Mammary epithelial cell (primary cell): ENCODE measurements at places on chromosomes 1 and 21. TPM values are rescaled to one million over a fixed set of nuclear protein-coding genes. Genes with fewer than 3 reads are reported as not detected.

The HIVEP3 gene
- total RNA-seq, result 4.6 and 7.9 TPM in 2 replicates

The CDC7 gene
- total RNA-seq, result 4.1 and 7.6 TPM in 2 replicates

The SYTL1 gene
- 63.3 TPM for total RNA-seq

The OLIG2 gene
- total RNA-seq, result not detected in 2 replicates

The PADI2 gene
- total RNA-seq, result 0.53 and 1.3 TPM in 2 replicates

The KRTAP7-1 gene
- total RNA-seq, result not detected in 2 replicates

The TMEM9 gene
- total RNA-seq, result 50.3 and 54.2 TPM in 2 replicates

The SYT14 gene
- 5.8 TPM for total RNA-seq

The MMEL1 gene
- total RNA-seq, result not detected

The PARP1 gene
- total RNA-seq, result 67.7 TPM

The OR2M3 gene
- total RNA-seq, result not detected

GRCh38 chr1:218926631-218927030, 247.0 kb upstream of the LYPLAL1 start:
- no peak for DNase-seq

DNA sequence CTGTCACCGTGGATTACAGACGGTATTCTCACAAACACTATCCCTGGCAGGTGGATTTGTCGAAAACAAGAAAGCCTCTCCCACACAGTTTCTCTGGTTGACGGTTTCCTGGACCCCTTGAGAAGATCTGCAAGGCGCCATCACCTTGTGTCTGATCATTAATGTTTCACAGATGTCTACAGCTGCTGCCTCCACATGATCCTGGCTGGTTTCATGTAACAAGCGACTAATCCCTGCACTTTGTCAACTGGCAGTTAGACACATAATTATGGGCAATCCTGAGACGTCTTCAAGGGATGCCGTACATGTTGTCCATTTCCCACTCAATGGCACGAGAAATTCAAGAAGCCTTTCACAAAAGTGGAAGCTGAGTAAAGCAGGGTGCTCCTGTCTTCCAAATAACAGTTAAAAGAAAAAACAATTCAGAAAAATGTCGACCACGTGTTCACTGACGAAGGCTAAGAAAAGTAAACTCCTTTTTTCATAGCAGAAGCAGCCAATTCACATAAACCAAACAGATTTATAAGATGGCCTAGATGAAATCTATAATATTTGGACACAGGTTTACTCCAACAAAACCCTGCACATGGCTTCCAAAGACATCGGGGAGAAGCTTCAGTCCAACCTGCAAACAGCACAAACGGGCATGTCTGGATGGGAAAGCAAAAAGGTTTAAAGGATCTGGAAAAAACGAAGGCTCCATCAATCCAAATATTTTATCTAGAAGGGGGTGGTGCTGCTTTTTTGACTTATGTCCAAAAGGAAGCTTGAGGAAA, 52.2 kb downstream of the CAPZB start:
- no peak for DNase-seq

GRCh38 chr1:154335025-154335714, 9.8 kb downstream of the ATP8B2 start:
- DNase-seq, result peak; percentile 54

GRCh38 chr1:172883844-172884243, 166.9 kb downstream of the TNFSF18 start:
- DNase-seq, result no peak

DNA sequence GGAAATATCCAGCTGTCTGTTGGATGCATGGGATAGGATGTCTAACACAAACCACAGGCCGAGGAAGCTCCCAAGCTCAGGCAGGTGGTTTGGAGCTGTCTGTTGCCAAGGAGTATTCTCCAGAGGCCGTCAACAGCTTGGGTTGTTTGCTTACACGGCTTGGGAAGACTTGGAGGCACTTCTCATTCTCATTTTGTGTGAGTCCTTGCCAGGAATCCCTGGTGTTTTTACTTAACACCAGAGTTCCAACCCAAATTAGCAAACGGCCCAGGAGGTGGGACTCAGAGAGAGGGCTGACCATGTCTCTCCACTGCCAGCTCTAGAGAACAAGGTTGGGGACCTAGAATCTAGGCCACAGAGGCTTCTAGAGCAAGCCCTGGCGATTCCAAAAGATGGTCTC, 72.7 kb upstream of the FAM20B start:
- DNase-seq, result no peak

- DNase-seq, result no peak
Observed at GRCh38 chr1:4214826-4215225, 314.8 kb upstream of the C1orf174 start.

DNA sequence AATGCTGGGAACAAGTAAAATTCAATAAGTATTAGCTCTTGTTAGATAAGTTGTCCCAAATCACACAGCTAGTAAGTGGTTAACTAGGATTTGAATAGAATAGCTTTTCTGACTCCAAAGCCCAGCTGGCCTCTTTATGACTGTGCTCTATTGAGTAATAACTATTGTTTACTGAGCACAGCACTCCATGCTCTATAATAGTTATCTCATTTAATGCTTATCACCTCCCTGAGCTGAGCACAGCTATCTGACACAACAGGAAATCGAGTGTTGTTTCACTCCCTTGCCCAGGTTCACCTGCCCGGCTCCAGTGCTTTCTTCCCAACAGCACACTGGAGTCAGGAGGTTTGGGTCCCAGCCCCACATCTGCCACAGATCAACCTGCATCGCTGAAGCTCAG, 38.8 kb upstream of the STMN1 start:
- no peak for DNase-seq

- DNase-seq, result no peak
Observed at GRCh38 chr1:43042773-43043457, 84.2 kb upstream of the SLC2A1 start.

DNA sequence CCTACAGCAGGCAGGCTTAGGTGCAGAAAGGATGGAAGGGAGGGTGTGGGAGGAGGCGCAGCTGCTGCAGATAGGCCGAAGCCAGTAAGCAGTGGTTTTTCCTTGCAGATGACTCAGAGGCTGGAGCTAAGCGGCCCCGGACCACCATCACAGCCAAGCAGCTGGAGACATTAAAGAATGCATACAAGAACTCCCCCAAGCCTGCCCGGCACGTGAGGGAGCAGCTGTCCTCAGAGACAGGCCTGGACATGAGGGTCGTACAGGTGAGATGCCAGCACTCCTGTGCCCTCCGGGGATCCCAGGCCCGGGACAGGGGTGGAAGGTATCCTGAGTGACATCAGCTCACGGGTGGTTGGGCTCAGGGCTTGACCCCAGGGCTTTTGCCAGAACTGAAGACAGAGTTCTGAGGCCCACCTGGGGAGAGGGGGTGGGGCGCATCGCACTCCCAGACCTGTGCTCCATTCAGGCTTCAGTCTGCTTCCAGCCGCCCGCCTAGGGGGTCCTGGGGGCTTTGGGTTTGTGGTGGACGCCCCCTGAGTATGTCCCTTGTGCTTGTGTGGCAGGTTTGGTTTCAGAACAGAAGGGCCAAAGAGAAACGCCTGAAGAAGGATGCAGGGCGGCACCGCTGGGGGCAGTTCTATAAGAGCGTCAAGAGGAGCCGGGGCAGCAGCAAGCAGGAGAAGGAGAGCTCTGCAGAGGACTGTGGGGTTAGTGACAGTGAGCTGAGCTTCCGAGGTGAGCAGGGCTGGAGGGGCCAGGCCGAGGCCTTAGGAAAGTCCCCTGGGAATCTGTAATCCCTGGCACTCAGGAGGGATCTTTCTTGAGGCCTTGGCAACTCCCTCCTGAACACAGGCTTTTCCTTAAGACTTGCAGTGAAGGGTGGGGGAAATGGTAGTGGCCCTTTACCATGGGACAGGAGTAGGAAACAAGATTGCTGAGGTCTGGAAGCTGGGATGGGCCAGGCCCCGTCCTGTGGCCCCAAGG, 41.5 kb downstream of the LHX4 start:
- DNase-seq, result peak; percentile 10

GRCh38 chr1:182394055-182394775, 2.6 kb upstream of the GLUL start:
- DNase-seq, result no peak

GRCh38 chr1:66331658-66332547, 202.1 kb upstream of the SGIP1 start:
- peak; percentile 75 for DNase-seq

- no peak for DNase-seq
Observed at GRCh38 chr1:48831120-48831978, 54.7 kb upstream of the BEND5 start.

DNA sequence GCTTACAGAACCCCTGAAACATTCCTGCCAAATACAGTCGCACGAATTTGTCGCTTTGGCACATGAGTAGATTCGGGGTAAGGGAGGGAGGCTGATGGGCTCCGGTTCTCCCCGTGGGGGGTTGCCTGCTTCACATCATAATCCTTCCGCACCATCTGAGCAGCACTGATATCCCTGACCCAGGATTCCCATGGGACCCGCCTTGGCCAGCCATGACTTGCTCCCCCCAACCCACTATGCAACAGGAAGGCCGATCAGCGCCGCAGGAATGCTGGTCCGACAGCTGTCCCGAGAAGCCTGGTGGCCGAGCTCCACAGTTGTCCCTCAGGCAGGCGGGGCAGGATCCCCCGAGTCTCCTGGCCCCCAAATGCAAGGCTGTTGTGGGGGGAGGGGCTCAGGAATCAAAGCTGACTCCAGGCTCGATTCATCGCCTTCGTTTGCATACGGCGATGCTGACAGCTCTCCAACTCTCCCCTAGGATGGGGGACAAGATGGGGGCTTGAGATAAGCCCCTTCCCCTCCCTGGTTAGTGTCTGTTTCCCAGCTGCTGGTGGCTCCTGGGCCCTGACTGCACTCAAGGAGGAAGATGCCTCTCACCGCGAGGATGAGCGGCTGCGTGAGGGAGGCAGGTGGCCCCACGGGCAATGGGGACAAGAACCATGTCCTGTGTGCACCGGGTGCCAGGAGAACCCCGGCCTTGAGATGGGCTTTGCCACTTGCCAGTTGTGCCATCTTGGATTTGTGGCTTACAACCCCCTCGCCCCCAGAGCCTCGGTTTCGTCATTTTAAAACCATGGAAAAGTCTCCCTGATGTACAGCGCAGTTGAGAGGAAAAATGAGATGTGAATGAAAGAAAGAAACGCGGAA, 9.3 kb downstream of the DRAXIN start:
- DNase-seq, result no peak

GRCh38 chr1:27031235-27032118, 18.8 kb upstream of the TENT5B start:
- peak; percentile 86 for DNase-seq

GRCh38 chr1:183636334-183636682, 725 bp upstream of the ARPC5 start:
- no peak for DNase-seq

GRCh38 chr1:212728606-212729005, 29.0 kb upstream of the BATF3 start:
- DNase-seq, result no peak

DNA sequence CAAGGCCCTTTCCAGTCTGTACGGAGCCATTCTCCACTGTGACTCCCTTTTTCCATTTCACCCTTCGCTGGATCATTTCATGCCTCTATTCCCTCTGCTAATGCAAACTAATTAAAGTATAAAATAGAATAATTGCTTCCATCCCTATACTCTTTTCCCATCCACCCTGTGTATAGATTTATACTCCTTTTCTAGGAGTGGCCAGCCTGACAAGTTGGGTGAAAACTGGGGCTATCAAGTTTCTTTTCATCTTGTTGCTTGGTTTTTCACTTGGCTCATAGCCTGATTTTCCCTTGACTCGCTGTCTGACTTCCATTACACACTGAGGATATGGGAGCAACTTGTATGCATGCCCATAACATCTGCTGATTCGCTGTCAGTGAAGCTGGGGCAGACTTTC, 107.0 kb downstream of the PLXNA2 start:
- DNase-seq, result peak; percentile 22

DNA sequence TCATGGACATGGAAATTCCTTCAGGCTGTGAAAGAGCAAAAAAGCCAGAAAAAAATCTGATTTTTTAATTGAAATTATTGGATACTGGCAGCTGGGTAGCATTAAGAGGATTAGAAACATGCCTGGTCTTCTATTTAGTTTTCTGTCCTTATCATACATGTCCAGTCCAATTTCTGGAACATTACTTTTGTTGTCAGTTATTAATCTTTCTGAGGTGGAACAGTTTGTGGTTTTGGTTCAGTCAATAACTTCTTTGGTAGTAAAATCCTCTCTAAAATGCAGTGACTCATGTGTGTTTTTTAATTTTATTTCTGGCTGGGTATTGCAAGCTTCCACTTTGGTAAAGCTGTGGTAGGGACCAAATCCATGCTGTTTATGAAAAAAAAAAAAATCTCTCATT, 687.0 kb upstream of the ADGRL2 start:
- DNase-seq, result peak; percentile 66

DNA sequence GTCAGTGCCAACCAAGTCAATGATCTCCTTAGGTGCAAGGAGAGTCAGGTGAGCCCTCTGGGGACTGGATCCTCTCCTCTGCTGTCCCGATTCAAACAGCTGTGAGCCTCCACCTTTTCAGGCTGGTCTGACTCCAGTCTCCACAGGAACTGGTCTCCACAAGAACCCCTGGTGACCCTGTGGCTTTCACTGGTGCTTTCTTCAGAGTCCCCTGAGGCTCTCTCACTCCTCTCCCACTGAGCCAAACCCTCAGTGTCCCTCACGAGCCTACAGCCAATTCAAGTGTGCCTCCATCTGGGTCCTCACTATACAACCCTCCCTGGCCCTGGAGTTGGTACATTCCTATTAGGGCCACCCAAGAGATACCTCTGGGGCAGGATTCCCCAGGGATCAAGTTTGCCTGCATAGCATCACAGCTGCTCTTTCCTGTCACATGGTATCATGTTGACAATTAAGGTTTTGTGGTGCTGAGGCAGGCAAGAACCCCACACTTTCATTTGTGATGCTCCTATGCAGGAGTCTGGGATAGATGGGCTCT, 5.2 kb upstream of the NGF start:
- no peak for DNase-seq

- DNase-seq, result no peak
Observed at GRCh38 chr1:55197099-55197498, 18.1 kb downstream of the USP24 start.

DNA sequence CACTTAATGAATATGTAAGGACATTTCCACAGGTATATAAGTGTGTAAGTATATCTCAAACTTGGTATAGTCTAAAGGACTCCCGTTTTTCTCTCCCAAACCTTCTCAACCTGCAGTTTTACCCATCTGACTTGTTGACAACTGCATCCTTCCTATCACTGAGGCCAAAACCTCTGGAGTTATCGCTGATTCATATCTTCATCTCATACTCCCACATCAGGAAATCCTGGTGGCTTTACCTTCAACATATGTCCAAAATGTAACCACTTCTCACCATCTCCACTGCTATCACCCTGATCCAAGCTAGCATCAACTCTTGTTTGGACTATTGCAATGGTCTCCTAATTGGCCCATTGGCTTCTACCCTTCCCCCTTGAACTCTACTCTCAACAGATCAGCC, 30.4 kb downstream of the SLAMF6 start:
- no peak for DNase-seq

- no peak for DNase-seq
Observed at GRCh38 chr1:53583868-53584776, 124.9 kb downstream of the DMRTB1 start.

GRCh38 chr1:101444381-101444780, 207.6 kb downstream of the S1PR1 start:
- DNase-seq, result no peak

GRCh38 chr1:186627019-186627418, 53.2 kb downstream of the PTGS2 start:
- no peak for DNase-seq

GRCh38 chr1:159779403-159779851, 1.3 kb upstream of the DUSP23 start:
- peak; percentile 36 for DNase-seq

- DNase-seq, result no peak
Observed at GRCh38 chr1:174407665-174408064, 40.1 kb upstream of the GPR52 start.
